NCI-H345 (cell line): ENCODE measurements at places on chromosomes 11 and 22.

DNA sequence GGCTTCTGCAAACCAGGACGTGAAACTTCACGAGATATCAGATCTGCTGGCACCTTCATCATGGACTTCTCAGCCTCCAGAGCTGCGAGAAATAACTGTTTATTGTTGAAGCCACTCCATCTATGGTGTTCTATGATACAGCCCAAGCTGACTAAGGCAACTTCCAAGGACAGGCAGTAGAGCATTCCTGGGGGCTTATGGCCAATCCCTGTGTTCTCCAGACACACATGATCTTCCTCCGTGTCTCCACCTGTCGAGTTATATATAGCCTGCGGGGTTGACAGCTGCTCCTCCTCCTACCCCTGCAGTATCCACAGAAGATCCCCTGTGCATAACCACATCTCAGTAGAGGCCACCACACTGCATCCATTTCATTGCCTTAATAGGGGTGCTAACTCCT, 11.0 kb downstream of the TP53AIP1 start:
- no peak for DNase-seq

GRCh38 chr11:115155320-115155719, 348.9 kb downstream of the CADM1 start:
- DNase-seq, result no peak

GRCh38 chr11:94958121-94958696, 15.1 kb downstream of the CWC15 start:
- no peak for DNase-seq

GRCh38 chr11:57459164-57460021, 935 bp upstream of the RTN4RL2 start:
- no peak for DNase-seq

DNA sequence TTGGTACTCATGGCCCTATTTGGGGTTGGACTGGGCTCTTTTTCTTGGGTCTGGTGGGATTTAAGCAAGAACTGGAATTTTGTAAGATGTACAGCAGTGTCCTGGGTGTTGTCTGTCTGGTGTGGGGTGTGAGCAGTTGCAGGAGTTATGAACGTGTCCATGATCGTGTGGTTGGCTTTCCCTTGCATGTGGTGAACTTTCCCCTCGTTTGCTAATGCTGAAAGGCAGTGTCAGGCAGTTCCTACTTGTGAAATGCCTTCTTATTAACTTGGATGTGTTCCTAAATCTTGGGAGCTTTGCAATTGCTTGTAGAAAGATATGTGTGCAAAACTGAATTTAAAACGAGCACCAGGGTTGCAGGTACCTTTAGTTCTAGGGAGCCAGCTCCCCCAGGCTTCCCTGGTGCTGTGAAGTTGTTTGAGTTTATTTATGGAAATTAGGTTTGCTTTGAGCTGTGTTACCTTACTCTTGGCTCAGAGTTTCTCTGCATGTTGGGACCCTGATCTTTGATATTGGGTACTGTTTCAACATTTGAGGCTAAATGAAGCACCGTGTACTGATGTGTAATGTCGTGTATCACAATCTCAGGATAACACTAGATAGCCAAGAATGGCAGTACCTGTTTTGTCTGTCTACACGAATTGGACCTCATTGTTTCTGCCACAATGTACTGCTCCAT, 35.8 kb upstream of the HSD17B12 start:
- DNase-seq, result no peak

DNA sequence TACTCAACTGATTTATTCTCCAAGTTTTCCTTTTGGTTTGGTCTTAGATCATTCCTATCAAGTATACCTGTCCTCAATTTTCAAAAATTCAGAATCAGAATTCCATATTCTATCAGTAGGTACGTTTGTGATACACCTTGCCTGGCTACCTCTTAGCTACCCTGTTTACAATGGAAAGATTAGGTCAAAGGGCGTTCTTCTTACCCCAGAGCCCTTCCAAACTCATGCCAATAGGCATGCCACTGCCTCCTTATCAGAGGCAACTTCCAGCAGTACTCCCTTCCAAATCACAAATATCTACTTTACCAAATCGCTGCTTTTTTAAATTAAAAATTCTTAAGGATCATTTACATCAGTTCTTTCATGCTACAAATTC, 1.0 kb downstream of the PATL1 start:
- no peak for DNase-seq

GRCh38 chr11:69121021-69121420, 34.7 kb upstream of the SMIM38 start:
- no peak for DNase-seq

- DNase-seq, result no peak
Measured at GRCh38 chr22:49936973-49937757, 18.7 kb downstream of the CRELD2 start.

- DNase-seq, result no peak
Measured at GRCh38 chr11:110720431-110721275, 8.4 kb upstream of the ARHGAP20 start.

DNA sequence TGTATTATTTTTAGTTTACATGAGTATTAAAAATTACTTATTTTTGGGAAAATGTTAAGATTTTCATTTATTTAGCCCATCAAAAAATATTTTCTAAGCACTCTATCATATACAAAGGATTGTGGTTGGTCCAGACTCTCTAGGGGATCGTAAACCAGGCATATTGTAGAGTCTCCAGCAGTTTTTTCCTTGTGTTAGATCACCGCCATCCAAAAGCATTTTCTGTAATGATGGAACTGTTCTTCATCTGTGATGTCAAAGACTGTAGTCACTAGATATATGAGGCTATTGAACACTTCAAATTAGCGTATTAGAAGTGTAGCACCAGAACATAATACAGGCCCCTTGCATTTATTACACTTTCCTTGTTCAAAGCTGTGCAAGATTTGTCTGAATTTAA, 154.9 kb downstream of the SBF2 start:
- DNase-seq, result no peak

GRCh38 chr22:44570476-44571445, 72.7 kb upstream of the RTL6 start:
- no peak for DNase-seq
